ENCODE measurements at places on chromosomes 1 and 21.

- no peak for DNase-seq
These were observed 166.0 kb downstream of the COL11A1 start for GRCh38 chr1:102942324-102942723.

DNA sequence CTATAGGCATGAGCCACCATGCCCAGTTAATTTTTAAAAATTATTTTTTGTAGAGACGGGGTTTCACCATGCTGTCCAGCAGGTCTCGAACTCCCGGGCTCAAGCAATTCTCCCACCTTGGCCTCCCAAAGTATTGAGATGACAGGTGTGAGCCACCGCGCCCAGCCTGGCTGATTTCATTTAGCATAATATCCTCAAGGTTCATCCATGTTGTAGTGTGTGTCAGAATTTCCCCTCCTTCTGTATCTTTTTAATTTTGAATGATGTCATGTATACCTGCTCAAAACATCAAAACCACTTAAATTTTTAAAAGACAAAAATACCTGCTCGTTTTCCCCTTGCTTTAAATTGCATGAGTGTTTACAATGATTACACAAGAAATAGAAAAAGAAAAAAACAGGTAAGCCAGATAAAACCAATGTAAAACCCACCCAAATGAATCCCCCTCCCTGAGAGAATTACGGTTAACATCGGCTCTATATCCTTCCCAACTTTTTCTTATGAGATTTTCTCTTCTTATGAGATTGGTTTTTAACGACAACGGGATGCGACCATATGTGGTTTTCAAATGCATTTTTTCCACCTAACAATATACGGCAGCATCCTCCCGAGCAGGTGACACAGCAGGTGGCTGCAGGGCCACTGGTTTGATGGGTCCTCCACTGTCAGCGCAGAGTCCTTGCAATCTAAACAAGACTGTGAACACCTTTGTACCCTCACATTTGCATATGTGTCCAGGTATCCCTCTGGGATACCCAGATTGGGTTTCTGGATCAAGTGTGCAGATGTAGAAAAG, 22.1 kb downstream of the IFFO2 start:
- DNase-seq, result no peak

GRCh38 chr1:31111290-31111951, 45.9 kb upstream of the PUM1 start:
- DNase-seq, result no peak

DNA sequence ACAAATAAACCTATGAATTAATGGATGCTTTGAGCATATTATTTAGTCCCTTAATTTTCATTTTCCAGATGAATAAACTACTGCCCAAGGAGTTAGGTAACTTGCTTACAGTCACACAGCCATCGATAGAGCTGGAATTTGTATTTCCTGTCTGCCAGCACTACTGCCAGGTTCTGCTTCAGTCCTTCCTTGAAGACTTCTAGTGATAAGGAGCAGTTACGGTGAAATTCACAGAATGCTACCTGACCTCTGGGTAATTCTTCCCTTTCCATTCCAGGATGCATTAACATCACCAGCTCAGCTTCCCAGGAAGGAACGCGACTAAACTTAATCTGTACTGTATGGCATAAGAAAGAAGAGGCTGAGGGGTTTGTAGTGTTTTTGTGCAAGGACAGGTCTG, 11.2 kb downstream of the CD160 start:
- no peak for DNase-seq

DNA sequence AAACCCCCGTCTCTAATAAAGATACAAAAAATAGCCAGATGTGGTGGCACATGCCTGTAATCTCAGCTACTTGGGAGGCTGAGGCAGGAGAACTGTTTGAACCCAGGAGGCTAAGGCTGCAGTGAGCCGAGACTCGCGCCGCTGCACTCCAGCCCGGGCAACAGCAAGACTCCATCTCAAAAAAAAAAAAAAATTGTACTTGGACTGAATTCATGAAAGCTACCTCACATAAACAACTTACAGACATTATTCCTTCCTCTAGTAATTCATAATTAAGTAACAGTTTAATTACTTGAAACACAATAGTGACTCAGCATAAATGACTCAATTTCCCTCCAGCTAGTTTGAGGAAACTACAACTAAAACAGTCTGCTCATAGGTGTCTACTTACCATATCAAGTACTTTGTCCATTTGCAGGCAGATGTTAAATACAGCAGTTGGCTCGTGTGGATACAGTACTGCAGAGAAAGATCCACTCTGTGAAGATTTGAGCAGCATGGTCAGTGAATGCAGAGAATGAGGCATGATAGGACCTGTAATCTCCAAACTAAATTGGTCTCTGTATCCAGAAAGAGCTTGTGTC, 9.4 kb downstream of the DONSON start:
- no peak for DNase-seq

GRCh38 chr1:20153000-20153418, 13.9 kb downstream of the PLA2G2F start:
- DNase-seq, result no peak
